Kidney tubule cell (primary cell): ENCODE measurements at places on chromosomes 4 and X.

DNA sequence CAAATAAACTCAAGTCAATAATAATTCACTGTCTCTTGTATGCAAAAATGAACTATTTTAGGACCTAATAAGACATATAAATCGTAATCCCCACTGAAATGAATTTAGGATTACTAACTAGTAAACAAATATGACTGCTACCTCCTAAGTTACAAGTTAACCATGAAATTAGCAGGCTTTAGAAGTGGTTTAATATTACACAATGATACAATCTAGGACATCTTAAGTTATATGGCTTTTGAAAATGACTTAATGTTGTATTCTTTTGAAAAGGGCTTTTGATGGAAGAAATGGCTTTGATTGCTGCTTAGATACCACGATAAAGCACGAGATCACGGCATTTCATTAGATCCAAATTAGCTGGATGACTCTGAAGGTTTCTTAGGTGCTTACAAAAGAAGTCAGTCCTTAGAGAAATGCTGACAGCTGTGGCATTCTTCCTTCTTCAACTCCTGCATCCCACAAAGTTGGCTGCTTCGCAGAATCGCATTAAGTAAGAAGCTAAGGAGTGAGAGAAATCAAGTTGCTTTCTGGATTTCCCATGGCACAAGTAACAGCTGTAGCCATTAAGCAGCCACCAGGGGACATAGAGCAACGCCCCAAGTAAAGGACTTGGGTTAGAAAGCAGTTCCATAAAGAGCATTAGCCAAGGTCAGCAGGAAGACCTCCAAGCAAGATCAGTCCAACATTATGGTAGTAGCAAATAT lies 6.9 kb downstream of the SLC10A7 start:
- DNase-seq = no peak

GRCh38 chr4:108056418-108056817 lies 66.7 kb downstream of the HADH start:
- DNase-seq = no peak

DNA sequence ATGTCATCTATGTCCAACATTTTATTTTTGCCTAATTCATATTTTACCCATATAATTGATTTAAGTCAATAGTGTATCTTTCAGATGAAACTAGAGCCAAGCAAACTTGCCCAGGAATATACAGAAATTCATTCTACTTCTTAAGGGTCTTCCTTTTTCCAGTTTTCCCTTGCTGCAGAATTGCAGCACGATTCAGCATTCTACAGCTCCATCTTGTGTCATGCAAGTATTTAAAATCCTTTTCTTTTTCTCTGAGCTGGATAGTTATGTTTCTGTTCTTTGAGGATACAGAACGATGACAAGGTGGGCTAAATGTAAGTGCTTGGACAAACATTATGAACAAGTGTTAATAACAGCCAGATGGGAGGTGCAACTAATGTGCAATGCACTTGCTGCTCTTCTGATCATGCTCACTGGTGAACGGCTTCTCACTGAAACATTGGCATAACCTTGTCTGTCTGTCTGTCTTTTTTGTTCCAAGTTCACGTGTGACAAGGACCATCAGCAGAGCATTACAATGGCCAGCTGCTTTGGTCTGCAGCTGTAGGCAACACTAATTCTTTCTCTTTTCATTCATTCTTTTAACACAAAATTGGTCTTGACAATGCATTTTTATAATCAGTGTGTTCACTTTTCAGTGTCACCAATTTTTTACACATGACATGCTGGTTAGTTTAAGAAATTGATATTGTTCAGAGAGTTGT lies 1821.7 kb downstream of the ARAP2 start:
- DNase-seq = no peak

DNA sequence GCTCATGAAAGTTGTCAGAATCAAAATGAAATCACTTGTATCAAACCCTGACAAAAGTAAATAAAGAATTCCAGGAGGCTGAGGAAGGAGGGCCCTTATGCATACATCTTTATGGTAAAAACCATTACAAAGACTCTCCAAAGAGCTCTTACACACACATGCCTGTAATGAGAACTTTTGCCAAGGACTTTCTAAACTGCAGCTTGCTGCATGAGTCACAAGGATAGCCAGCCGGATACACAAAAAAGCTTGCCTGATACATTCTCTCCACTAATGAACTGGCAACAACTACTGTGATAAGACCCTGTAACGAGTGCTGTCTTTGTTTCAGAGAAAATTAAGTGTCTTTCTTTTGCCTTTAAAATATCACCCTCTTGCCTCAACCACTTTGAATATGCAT lies 618.1 kb downstream of the PPP4R3C start:
- DNase-seq = no peak

- no peak for DNase-seq
These were observed 42.4 kb upstream of the PGAM4 start for GRCh38 chrX:78011846-78012245.

GRCh38 chrX:150475461-150475860 lies 93.0 kb upstream of the MTM1 start:
- no peak for DNase-seq

- no peak for DNase-seq
These were observed 589.0 kb downstream of the GRXCR1 start for GRCh38 chr4:43481526-43481925.

GRCh38 chrX:7134981-7135380 lies 12.5 kb upstream of the STS start:
- DNase-seq = peak; percentile 16

DNA sequence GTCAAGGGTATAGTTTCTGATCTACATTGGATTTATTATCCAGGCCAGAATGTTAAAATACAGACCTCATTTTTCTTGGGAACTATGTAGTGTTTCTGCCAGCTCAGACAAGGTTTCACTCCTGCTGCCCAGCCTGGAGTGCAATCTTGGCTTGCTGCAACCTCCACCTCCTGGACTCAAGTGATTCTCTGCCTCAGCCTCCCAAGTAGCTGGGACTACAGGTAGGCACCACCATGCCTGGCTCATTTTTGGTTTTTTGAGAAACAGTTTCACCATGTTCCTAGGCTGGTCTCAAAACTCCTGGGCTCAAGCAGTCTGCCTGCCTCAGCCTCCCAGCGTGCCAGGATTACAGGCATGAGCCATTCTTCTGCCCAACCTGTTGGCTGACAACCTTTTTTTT lies 5.7 kb downstream of the RPL34 start:
- DNase-seq = no peak

- DNase-seq = no peak
These were observed 42.0 kb downstream of the SOD3 start for GRCh38 chr4:24837336-24837735.

- no peak for DNase-seq
These were observed 156.6 kb upstream of the ARSJ start for GRCh38 chr4:114136069-114136468.
